ENCODE measurements at places on chromosomes 6 and 20.

GRCh38 chr6:6586671-6587526, 1.6 kb upstream of the LY86 start:
- DNase-seq = no peak

GRCh38 chr6:100617633-100618350, 153.1 kb upstream of the SIM1 start:
- DNase-seq = no peak

DNA sequence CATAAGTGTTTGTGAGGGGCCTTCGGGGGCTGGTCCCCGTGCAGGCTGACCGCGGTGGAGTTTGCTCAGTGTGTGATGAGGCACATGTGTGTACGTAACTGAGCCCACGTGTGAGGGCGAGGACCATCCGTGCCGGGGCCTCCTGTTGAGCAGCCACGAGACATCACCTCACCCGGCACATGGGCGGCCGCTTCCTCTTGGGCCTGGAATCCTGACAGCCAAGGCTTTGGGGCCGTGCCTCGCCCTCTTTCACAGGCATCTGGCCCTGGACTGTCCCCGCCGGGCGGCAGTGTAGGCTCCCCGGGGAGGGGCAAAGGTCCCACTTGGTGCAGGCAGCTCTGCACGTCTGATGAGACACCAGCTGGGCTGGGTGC, 202.3 kb downstream of the DLL1 start:
- DNase-seq = no peak

- DNase-seq = no peak
Measured at GRCh38 chr6:72595812-72596211, 26.1 kb upstream of the KCNQ5 start.

DNA sequence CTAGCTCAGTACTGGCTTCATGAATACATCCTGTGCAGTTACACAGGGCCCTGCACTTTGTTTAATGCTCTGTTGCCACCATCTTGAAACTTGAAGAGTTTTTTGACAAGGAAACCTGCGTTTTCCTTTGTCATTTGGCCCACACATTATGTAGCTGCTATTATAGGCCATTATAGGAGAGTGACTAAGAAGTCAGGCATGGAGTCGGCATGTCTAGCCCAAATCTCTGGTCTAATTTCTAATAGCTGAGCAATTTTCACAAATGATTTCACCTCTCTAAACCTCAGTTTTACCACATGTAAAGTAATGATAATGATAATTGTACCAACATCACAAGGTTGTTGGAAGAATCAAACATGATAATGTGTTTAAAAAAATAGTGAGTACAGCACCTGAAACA, 67.1 kb upstream of the MYLIP start:
- no peak for DNase-seq
